ENCODE measurements at places on chromosomes 3 and 15.

DNA sequence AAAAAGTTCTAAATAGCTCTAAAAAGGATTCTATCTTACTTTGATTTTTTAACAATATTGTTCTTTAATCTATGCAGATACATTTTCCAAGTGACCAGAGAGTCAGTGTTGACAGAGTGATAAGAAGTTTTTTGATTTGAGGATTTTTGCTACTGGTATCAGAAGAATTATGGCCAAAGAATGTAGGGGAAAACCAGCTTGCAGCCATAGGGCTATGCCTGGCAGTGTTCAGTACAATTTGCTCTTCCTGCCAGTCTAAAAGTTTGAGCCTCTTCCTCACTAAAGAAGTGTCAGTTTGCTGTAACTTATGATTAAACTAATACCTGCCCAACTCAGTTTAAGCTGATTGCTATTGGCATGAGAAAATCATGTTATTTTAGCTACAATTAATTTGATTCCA is 35.3 kb upstream of the FSIP1 start:
- DNase-seq = no peak

DNA sequence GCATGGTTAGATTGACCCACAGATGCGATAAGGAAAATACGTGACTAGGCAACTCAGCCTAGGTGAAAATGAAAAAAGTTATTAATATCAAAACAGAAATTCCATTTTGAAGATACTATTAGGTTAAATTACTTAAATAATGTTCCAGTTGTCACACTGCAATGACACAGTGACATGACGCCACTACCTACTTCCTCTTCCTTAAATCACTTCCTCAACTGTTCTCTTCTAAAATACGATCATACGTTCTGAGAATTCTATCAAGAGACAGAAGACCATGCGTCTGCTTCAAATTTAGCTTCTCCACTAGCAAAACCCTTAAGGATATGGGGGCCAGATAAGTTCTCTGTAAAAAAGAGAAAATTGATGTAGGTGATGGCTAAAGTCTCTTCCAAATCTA is 18.2 kb downstream of the CMTM6 start:
- DNase-seq = no peak

- no peak for DNase-seq
Measured at GRCh38 chr15:28948036-28948435, 62.3 kb downstream of the APBA2 start.

DNA sequence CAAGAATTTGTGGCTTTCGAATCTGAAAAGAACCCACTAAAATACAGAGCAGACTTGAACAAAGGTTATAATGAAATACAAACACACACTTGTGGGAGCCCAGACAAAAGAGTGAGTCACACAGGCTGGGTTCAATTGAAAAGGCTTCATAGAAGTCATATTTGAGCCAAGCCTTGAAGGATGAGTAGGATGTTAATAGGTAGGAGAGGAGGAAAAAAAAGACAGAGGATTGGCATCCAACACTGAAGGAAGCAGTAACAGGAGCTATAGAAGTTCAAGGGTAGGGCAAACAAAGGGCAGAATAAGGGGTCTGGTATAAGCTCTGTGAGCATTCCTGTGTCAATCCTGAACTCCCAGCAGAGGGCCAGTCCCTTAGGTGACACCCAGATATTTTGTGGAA is 325.4 kb downstream of the FOXP1 start:
- peak; percentile 36 for DNase-seq

DNA sequence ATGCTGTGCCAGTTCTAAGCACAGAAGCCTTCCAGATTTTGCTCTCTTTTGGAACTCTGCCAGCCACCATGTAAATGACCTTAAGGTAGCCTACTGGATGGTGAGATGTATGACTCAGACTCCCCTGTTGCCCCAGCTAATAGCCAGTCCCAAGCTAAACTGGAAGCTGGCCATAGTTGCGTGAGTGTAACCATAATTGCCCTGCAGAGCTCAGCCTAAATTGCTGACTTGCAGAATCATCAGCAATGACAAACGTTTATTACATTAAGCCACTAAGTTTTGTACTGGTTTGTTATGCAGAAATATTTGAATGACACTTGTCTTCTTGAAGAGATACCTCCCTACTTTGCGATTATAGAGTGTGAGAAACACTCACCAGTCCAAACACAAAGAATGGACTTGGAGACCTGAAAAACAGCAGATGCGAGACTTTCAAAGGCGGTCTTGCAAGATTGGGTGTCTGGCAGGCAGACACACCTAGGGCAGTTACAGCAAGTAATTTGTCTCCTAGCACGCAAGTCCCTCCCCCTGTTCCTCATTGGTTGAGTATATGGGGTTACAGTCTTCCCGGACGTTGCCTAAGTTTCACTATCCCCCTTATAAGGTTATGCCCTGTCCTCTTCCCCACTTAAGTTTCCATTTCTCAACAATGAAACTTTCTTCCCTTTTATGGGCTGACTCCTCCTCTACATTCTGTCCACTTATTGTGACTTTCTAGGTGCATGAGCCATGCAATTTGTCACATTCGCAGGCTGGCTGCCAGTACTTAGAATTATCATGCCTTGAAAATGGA is 83.6 kb upstream of the XCR1 start:
- no peak for DNase-seq

DNA sequence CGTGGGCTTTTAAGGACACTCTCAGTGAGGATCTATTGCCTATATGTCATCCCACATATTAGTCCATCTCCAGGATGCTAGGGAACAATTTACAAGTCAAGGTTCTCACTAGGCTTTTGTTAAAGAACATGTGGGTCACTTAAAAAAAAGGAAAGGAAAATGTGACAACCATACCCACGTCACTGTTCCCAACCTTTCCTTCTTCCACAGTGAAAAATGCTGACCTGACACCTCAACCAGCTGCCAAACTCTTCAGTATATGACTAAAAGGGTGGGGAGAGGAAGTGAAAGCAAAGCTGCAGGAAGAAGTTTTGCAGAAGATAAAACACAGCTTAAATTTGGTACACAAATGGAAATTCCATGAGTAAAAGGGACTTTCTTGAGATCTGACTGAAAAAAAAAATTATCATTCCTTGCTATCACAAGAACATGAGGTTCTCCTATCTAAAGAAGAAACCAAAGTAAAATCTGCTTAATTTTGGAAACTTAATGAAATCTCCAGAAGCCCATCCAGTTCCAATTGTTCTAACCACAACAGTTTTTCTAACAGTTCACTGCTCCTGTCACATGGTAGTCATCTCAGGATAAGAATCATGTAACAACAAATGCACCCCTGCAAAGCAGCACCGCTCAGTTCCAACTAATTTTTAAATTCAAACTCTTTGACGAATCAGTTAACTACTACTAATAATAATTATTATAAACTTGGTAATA is 117.0 kb upstream of the TSPAN3 start:
- DNase-seq = no peak

- DNase-seq = no peak
Measured at GRCh38 chr15:69092159-69092558, 68.3 kb upstream of the GLCE start.

DNA sequence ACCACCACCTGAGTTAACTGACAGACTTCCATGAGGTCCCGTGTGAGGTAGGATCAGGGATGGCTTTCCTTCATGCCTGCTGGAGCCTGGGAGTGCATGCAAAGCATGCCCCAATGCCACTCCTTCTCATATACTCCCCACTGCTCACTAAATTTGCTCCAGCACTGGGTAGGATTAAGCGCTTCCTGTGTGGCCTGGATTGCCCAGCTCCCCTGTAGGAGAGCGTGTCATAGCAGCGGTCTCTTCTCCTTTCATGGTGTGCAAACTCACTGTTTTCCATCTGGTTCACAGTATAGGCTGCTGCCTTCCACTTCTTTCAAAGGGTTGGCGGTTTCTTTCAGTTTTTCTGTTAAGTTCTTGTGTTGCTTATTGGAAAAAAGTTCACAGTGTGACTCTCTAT is 34.1 kb upstream of the ABI3BP start:
- no peak for DNase-seq

- no peak for DNase-seq
Measured at GRCh38 chr3:46856576-46857471, 6.4 kb downstream of the MYL3 start.

DNA sequence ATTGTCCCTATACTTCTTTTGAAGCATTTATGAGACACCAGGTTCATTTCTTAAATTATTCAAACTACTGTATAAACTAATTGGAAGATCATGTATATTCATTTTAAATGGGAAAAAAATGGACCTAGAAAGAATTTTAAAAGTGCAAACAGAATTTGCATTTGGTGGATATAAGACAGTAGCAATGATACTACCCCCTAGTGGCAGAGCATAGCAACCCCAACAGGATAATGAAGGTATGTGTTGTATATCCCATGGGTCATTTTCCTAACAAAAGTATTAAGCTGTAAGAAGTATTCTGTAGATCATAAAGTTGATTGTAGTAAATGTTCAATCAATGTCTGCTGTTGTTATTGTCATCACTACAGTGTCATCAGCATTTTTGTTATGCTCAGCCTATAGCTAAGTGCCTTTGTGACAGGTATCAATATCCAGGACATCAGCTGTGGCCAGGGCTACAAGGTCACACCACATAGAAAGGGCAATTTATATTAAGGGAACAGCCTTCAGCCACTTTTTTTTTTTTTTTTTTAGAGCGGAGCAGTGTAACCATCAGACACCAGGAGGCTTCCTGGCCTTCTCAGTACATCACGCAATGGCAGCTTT is 175.8 kb downstream of the FOXB1 start:
- DNase-seq = no peak

DNA sequence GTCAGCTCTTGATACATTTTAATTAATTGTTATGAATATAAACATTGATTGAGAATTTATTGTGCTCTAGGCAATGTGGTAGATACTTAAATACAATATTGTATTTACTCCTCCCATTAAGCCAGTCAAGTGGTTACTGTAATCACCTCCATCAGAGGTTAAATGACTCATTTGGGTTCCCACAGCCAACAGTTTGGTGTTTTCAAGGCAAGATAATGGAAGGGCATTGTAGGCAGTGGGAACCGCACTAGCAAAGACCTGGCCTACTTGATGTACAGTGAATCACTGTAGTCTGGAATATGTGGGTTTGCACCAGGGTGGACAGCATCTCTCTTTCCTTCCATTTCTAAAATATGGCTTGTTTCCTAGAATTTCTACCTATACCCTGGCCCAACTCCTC is 127.4 kb downstream of the EDEM1 start:
- DNase-seq = no peak

DNA sequence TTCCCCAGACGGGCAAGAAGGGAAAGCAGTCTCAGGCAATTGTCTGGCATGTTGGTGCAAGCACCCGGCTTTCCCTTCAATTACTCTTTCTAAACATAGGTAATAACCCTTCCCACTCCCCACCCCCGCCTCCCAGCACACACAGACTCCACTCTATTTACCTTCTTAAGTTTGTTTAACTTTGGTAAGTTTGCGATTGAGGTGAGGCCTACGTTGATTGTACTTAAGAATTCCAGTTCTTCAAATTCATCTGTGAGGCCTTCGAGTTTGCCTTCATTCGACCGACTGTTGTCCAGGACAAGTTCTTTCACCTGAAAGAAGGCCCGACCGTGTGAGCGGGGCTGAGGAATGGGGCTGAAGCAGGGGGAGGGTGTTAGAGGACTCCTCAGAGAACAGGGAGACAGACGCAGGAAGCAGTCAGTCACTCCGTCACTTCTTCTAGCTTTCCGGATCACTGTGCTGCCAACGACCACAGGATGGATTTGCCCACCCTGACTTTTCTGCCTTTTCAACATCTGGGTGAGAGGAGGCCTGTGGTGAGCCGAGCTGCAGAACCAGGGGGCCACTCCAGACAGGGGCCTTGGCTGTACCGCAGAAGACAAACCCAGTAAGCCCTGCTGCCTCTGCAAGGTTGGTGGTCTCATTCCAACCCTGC is 33.0 kb downstream of the ANP32A start:
- DNase-seq = no peak

DNA sequence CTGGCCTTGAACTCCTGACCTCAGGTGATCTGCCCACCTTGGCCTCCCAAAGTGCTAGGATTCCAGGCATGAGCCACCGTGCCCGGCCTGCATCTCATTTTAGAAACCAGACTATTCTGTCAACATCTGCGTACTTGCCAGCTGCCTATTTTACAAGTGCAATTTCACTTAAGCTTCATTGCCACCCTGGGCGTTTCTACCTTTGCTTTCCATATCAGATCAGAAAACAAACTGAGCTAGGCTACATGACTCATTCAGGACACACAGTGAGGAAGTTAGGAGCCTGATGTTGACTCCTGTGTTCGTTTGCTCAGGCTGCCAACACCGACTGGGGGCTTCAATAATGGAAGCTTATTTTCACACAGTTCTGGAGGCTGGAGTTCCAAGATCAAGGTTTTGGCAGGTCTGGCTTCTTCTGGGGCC is 42.3 kb upstream of the KLHL25 start:
- peak; percentile 80 for DNase-seq

DNA sequence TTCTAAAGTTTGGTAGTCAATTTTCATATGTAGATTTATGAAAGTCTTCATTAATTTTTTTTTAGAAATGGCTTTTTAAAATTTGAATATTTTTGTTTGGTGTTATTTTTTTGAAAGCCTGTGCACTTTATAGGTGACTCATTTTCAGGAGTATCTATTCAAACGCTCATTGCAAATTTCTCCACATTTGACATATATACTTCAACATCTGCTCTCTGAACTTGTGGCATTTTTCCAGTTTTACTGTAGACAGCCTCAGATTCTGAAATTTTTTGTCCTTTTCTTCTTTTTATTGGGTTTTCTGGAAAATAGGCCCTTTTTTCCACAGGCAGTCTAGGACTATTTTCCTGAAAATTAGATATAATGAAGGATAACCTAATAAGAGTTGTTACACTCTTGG is 396.6 kb downstream of the RBMS3 start:
- no peak for DNase-seq

- peak; percentile 32 for DNase-seq
Measured at GRCh38 chr3:56415652-56416051, 52.6 kb downstream of the ERC2 start.

DNA sequence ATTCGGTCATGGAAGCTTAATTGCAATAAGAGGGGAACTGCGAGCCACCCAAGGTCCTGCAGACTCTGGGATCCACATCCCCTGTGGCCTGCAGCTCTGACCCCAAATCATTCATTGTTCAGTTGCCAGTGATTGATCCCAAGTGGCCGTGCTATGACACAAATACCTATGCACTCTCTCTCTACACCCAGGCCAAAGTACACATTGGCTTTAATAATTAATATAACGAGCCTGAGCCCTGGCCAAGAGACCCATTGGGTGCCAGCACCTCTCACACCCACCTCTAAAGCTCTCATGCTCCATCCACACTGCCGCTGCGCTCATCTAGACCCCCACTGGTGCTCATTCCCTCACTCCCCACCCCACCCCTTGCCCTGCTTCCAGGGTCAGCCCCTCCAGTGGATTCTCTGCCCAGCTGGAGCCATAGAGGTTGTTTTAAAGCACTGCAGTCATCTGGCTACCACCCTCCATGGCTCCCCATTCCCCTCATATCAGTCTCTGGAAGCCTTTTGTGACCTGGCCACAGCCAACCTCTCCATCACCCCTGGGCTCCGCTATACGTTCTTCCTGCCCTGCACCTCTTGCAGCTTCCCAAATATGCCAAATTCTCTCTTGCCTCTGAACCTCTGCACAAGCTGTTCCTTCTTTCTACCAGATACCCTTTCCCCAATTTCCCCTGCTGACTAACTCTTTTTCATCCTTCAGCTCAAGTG is 37.7 kb upstream of the SLC6A6 start:
- no peak for DNase-seq

All from NCI-H774 (cell line).